ENCODE measurements at places on chromosomes 4 and X.

DNA sequence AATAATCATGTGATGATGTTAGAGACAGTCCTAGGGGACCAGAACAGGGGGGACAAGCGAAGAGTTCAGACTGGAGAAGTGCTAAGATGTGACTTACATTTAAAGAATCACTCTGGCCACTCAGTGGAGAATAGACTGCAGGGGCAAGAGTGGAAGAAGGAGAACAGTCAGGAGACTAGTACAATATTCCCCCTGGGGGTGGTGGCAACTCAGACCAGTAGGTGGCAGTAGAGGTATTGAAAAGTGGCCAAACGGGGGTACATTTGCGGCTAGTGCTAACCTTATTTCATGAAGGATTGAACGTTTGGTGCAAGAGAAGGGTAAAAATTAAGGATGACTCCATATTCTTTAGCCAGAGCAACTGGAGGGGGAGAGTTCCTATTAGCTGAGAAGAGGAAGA is 2.7 kb upstream of the BMX start:
- DNase-seq: no peak

GRCh38 chr4:65668201-65669089 is 1.8 kb downstream of the EPHA5 start:
- DNase-seq: no peak

DNA sequence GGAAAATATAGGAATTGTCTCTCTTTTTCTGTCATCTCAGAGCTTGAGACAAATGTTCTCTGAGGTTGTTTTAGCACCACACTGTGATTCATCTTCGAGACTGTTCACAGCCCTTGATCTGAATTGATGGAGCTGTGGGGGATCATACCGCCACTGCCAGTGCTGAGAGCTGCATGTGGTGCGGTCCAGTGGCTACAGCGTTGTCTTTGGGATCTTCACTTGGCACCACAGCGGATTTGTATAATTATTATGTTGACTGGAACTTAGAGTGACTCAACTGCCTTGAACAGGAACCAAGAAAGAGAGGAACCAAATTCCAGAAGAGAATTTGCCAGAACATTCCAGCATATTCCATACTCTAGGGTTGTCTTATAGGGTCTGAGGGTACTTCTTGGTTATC is 29.1 kb downstream of the TBL1X start:
- no peak for DNase-seq

- no peak for DNase-seq
Measured at GRCh38 chrX:153992180-153992579, 19.6 kb downstream of the TMEM187 start.

GRCh38 chrX:54920610-54921426 is at the start of gene TRO:
Gene TRO, plus strand, starts transcription at chrX:54920824. Its CDS starts 1,423 bp downstream, at chrX:54922247.
- no peak for DNase-seq

- DNase-seq: no peak
Measured at GRCh38 chrX:121365572-121366161, 318.3 kb downstream of the GLUD2 start.

DNA sequence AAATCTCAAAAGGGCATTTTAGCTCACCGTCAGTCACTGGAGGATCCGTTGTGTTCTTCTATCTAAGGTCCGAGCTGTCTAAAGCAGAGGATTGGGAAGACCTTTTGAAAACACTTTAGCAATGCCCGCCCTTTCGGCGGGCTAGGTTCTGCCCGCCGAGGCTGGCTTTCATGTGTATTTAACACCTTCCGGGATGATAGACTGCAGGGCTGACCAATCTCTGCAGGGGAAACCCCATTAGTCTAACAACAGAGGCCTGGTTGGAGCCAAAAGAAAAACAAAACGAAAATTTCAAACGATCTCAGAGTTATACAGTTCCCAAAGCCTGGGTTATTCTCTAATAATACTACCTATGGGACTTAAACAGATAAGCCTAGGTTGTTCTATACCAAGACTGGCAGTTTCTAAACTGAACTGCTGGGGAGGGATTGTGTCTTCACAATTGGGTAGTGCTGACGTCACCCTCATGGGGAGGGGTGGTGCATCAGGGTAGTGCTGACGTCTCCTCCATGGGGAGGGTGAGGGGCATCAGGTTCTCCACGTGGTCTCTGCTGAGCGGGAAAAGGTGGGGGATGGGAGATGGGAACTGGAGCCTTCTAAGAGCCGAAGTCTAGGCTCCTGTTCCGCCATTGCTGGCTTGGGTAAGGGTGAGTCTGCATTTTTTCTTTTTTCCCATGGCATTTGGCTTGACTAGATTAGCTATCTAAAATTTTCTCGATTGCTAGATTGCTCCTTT is 14.8 kb upstream of the CUL4B start:
- DNase-seq: no peak

DNA sequence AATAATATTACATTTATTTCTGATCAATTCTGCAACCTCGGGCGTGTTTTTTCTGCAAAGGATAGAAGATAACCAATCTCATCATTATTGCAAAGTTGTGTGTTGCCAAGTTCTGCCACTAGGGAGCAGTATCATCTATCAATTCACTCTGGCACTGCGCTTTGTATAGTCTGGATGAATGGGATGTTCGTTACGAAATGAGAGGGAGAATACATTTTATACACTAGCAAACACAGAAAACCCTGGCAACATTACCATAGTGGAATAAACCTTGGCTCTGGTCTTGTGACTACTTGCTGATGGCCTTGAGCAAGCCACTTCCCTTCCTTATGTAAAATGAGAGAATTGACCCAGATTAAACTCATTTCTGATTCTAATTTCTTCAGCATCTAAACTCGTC is 97.5 kb upstream of the ZNF518B start:
- DNase-seq: no peak

- no peak for DNase-seq
Measured at GRCh38 chr4:22466581-22466980, 49.3 kb downstream of the ADGRA3 start.

DNA sequence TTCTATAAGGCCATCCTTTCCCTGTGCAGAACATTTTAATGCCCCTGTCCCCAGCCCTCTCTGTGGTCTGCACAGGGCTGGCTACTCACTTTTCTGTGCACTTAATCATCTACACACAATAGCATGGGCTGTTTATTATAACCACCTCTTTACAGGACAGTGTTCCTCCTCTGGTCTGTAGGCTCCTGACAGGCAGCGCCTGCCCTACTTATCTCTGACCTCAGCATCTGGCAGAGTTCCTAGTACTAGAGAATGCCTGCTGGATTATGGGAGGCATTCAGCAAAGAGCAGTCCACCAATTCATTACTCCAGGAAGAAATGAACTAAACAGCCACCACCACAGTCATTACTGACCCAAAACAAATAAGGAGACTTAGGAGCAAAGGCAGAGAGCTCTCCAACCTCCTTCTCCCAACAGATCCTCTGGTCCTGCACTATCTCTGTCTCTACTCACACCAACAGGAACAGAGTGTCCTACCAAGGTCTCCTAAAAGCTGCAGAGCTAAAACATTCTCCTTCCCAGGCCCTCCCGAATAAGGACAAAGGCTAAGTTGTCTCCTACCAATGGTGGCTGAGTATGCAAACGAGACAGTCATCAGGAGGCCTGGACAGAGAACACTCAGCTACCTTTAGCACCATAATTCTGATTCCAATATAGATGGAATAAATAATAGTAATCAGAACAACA is 279.2 kb downstream of the QDPR start:
- no peak for DNase-seq

Measured in stimulated activated CD8-positive, alpha-beta memory T cell treated with anti-CD3 and anti-CD28 coated beads, Interleukin-4, amount 100 ng/mL, for 4 hours (primary cell).